Left cardiac atrium (tissue), 4 donors: ENCODE measurements at places on chromosomes 5 and 9. TPM values are rescaled to one million over a fixed set of nuclear protein-coding genes. Genes with fewer than 3 reads are reported as not detected.

- DNase-seq = no peak
These were observed 323.6 kb downstream of the NFIB start for GRCh38 chr9:13990331-13990730.

- no peak for DNase-seq
These were observed 45.8 kb upstream of the PRDM9 start for GRCh38 chr5:23461576-23461975.

DNA sequence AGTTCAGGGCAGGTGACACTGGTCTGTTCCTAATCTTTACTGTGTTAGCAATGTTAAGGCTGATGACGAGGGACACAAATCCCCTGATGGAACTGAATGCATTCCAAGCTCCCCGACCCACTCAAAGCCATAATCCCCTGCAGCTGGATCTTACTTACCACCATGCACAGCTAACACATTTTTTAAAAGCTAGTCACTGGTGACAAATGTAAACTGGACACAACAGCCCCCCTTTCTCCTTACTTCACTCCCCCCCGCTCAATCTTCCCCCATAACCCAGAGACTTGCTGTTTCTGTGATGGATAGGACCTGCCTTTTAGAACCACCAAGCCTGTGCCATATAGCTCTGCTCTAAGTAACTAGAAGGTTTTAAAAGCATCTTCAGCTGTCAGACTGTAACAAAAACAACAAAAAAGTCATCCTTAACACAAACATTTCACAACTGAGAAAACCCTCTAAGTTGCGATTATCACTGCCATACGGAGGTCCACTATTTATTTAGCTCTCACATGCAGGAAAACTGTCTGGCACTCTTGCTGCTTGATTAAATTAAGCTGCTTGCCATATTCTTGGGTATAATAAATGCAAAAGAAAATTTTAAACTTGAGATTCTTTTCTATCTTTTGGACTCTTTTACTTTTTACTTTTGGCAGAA, 44.4 kb downstream of the BNC2 start:
- DNase-seq = no peak

DNA sequence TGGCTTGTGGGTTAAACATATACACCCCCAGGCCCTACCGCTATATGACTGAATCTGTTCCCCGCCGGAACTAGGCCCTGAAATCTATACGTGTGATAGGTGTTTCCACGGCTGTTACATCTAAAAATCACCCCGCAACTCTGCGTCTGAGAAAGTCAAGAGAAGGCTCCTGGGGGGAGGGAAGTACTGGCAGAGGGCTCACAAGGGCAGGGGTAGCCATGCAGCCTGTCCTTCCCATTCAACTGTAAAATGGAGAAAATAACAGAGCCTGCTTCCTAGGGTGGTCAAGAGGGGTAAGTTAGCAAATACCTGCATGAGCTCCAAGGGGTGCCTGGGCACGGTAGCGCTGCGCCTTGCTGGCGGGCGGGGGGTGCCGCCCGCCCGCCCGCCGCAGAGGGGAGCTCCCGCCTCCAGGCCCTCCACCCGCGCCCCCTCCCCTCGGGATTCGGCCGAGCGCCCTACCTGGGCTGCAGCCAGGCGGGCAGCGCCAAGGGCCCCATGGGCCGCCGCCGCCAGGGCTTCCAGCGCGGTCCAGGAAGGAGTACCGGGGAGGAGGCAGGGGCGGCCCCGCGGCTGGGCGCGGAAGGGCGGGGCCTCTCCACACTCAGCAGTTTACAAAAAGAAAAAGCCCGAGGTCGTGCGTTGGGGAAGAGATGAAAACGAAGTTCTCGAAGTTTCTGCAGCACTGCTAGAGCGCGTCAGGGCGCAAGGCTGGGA, at the start of gene HACD4:
Gene HACD4 (minus strand): TSS at position 550 of the 717 bp plus-strand sequence. CDS start 50 bp downstream, at position 500.
- DNase-seq = peak; percentile 65

- DNase-seq = no peak
These were observed 367.2 kb downstream of the MLLT3 start for GRCh38 chr9:20255052-20255451.

DNA sequence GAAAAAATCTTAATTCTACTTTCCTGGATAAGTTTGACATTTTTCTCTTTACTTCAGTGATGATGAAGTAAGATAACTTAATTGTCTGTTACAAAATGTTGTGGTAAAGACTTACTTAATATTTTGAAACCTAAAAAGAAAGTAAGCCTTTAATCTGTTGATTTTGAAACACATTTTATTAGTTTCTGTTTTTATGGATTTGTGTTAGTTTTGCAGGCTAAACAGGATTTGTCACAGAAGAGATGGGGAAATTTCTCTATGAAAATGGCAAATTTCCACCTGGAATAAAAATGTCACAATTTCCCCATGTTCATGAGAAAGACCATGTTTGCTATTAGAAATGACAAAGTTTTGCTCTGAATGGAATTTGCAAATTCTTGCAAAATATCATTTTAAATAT, 237.1 kb downstream of the RFX3 start:
- no peak for DNase-seq

- no peak for DNase-seq
These were observed 102.2 kb downstream of the INIP start for GRCh38 chr9:112615584-112616266.

- DNase-seq = no peak
These were observed 20.9 kb upstream of the ZSWIM6 start for GRCh38 chr5:61311056-61311610.

- DNase-seq = no peak
These were observed 157.9 kb upstream of the NTRK2 start for GRCh38 chr9:84511651-84512050.

GRCh38 chr9:14633906-14634565, 59.2 kb downstream of the ZDHHC21 start:
- peak; percentile 10 for DNase-seq

- no peak for DNase-seq
These were observed 45.2 kb downstream of the CYSTM1 start for GRCh38 chr5:140220032-140220697.

GRCh38 chr5:67030289-67031056, 166.1 kb downstream of the CD180 start:
- DNase-seq = no peak

- no peak for DNase-seq
These were observed 189.9 kb upstream of the PRLR start for GRCh38 chr5:35420200-35420599.

- DNase-seq = no peak
These were observed 7.2 kb downstream of the INSL6 start for GRCh38 chr9:5178126-5178805.

DNA sequence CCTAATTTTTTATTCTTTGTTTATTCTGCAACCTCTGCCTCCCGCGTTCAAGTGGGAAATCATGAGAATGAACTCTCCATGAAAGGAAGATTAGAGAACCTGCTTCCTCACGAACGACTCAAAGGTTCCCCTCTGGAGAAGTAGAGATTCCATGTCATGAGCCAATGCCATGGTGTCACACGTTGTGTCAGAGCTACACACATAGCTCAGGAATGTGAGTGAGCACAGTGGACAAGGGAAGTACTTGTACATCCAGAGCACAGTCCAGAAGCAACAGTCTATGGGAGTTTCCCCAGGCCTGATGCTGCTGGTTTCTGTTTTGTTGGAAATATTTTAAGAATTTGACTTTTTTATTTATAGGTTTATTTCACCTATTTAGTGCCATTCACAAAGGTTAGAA, 26.8 kb upstream of the PPP2CA start:
- no peak for DNase-seq

GRCh38 chr9:87672586-87672985, 53.3 kb upstream of the CTSL start:
- DNase-seq = no peak

GRCh38 chr5:160846642-160847041, 5.4 kb downstream of the ATP10B start:
- no peak for DNase-seq

DNA sequence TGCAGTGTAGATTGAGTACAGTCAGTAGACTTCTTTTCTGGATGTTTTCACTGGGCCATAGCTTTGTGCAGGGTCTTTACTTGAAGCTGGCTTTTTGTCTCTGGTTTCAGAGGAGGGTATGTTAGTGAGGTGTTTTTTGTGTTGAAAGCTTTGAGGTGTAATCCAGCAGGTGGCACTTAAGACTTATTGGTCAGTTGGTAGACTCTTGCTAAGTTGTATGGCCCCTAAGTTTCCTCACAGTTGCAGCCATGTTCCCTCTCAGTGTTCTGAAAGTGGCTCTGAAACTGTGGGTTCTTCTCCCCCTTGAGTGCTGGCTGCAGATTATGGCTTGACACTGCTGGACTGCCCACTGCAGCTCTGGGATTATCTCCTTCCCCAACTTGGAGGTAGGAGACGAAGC, 55.7 kb upstream of the SLC44A1 start:
- no peak for DNase-seq

- no peak for DNase-seq
These were observed 75.0 kb upstream of the SAP30L start for GRCh38 chr5:154370813-154371212.

- DNase-seq = peak; percentile 67
These were observed 19.6 kb downstream of the TENT4A start for GRCh38 chr5:6732634-6733410.

- DNase-seq = no peak
These were observed 51.3 kb downstream of the ARL15 start for GRCh38 chr5:54259090-54259489.

GRCh38 chr5:177003649-177004048, 2.9 kb downstream of the UIMC1 start:
- no peak for DNase-seq

The C9 gene
- total RNA-seq = not detected

The CER1 gene
- total RNA-seq = not detected

The KIF24 gene
- total RNA-seq = 0.34 TPM

The PAX5 gene
- total RNA-seq = 0.09 TPM

The NUTM2G gene
- total RNA-seq = not detected

The GPR150 gene
- 0.10 TPM for total RNA-seq

The C5orf52 gene
- not detected for total RNA-seq

The TRPM3 gene
- total RNA-seq = 1.2 TPM

The HMMR gene
- 1.7 TPM for total RNA-seq

The PCDHB13 gene
- 3.5 TPM for total RNA-seq

The PPP3R2 gene
- not detected for total RNA-seq

The TMOD1 gene
- 149 TPM for total RNA-seq

The LCN15 gene
- total RNA-seq = 0.41 TPM

The RNF208 gene
- total RNA-seq = 15.6 TPM
